Heart right ventricle (tissue), 16 donors: ENCODE measurements at places on chromosomes 12 and 14. TPM values are rescaled to one million over a fixed set of nuclear protein-coding genes. Genes with fewer than 3 reads are reported as not detected.

Gene ATL1
- total RNA-seq, result 0.42 TPM

Gene SIX6
- not detected for total RNA-seq

Gene CELA1
- not detected for total RNA-seq

Gene TAS2R43
- not detected for total RNA-seq

Gene ARHGAP5
- total RNA-seq, result 283 TPM

Gene TAS2R14
- total RNA-seq, result 0.90 TPM

Gene C12orf60
- 3.6 TPM for total RNA-seq

Gene PRPH
- total RNA-seq, result not detected

Gene NTN4
- total RNA-seq, result 68.8 TPM

DNA sequence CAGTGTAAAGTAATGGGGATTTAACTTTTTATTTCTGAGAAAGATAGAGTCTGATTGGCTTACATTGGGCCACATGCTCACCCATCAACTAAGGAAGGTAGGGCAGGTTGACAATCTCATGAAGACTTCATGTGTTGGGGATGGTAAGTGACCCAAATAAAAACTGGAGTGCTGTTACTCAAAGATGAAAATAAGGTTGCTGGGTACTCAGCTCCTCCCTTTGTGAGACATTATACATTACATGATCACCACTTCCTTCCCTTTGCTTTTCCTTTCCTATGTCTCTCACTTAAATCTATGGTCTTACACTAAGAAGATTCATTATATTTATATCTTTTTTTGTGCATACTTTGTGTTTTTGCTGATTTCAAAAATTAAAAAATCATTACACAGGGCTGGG is 224.0 kb upstream of the PLXNC1 start:
- DNase-seq, result no peak

DNA sequence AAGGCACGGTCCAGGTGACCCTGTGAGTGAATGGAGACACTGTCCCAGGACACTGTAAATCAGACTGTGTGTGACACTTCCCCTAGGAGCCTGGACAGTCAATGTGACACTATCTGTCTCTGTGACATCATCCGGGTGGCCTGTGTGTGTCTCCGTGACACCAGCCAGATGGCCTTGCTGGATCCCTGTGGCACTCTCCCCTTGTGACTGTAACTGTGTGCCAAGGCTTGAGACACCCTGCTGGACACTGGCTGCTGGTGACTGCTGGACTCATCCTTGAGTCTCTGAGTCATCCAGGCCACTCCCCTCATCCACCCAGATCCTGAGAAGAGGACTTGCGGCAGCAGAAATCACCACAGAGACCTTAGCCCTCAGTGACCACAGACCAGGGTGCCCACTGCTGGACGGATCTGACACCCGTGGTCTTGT is 51.6 kb downstream of the MVK start:
- no peak for DNase-seq

DNA sequence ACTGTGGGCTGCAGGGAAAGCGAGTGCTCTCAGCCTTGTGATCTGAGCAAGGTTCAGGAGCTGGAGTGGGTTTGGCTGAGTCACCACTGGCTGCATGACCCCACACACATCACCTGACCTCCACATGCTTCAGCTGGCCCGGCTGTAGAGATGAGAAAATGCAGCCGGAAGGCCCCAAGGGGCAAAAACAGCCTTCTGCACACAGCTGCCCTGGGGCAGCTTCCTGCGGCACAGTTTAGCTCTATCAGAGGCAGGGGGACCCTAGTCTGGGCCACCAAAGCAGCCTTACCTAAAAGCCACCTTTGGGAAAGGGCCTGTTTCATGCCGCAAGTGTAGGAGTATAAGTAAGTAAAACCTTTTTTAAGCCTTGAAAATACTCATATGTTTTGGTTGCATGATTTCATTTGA is 123.3 kb downstream of the SSPN start:
- peak; percentile 53 for DNase-seq

GRCh38 chr14:41350476-41350875 is 256.2 kb upstream of the LRFN5 start:
- no peak for DNase-seq

DNA sequence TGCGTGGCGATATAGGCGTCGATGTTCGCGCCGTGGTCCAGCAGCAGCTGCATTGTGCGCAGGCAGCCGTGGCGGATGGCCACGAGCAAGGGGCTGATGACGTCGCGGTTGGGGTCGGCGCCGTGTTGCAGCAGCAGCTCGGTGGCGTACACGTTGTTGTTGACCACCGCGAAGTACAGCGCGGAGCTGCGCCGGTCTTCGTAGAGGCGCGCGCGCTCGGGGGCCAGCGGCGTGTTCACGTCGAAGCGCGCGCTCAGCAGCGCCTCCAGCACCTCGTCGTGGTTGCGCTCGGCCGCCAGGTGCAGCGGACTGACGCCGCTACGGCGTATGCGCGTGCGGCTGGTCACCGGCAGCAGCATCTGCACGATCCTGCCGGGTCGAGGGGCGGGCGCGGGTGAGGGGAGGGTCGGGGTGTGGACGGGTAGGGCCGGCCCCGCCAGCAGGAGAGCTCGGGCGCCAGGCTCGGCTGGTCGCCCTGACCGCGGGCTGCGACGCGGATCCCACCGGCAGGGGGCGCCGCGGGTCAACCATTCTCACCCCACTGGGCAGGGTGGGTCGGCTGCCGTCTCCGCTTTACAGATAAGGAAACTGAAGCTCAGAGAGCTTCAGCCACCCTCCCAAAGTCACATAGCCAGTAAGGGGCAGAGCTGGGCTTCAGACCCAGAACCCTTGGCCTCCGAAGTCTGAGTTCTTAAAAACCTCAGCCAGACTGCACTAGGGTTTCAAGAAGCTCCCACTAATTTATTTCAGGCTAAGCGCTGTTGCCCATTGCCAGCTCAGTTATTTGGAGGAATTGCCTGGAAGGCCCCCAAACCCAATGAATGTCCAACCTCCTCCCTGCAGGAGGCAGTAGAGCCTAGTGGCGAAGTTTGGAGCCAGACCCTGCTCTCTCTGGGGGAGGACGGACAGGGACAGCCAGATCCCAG is 12.4 kb downstream of the FAM181A start:
- peak; percentile 82 for DNase-seq

- no peak for DNase-seq
These were observed 3.3 kb downstream of the BHLHE41 start for GRCh38 chr12:26121323-26122060.

DNA sequence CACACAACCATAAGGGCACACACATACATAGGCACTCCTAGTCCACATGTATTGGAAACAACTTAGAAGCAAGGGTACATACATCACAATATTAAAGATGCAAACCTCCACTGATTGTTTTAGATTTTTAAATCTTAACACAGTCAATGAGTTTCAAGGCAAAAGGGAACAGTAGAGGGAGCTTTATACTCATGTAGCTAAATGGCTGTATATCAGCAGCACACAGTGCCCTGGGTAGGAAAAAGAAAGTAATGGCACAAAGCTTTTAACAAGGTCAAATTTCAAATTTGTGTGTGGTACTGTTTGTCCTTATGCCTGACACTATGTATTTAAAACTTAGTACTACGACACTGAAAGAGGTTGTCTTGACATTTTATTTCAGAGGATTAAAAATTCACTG is 262.0 kb downstream of the MED13L start:
- no peak for DNase-seq

DNA sequence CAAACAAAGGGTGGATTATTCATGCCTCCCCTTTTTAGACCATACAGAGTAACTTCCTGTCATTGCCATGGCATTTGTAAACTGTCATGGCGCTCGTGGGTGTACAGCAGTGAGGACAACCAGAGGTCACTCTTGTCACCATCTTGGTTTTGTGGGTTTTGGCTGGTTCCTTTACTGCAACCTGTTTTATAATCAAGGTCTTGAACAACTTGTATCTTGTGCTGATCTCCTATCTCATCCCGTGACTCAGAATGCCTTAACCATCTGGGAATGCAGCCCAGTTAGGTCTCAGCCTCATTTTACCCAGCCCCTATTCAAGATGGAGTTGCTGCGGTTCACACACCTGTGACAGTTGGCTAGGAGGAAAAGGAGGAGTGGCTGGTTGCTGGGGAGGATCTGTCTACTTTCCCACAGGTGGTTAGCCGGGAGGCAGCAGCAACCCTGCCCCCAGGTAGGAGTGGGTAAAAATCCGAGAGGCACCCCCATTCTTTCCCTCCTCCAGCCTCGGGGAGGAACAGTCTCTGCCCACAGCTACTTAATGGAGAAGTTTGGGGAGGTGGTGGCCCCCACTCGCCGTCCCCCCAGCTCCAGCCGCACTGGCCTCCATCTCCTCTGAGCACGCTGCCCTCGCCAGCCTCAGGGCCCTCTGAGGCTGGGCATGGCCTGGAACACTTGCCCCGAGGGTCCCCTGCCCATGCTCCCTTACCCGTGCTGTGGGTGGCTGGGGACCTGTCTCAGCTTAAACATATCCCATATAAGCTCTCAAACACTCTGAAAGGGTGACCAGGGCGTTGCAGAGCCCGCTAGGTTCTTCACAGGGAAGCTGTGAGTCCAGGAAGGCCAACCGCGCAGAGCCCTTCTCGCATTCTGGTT is 41.7 kb downstream of the SMIM41 start:
- no peak for DNase-seq

- no peak for DNase-seq
These were observed 240.6 kb downstream of the CPNE8 start for GRCh38 chr12:38664661-38665269.

DNA sequence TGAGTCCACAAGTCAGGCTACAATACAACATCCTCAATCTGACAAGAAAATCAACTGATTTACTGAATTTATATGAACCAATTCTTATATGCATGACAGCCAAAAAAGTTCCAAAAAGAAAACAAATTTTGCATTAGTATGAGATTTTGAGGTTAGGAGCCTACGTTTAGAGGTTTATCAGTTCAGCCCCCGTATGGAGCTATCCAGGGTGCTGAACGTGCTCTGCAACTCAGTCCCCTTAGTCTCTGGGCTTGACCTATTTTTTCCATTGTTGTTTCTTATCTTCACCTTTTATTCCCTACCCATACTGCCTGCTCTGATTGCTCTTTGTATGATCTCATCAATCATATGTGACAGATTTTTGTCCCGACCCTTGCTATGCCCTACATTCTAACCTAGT is 693.0 kb downstream of the NRXN3 start:
- no peak for DNase-seq

- DNase-seq, result no peak
These were observed 630.8 kb downstream of the AACS start for GRCh38 chr12:125696054-125696453.

DNA sequence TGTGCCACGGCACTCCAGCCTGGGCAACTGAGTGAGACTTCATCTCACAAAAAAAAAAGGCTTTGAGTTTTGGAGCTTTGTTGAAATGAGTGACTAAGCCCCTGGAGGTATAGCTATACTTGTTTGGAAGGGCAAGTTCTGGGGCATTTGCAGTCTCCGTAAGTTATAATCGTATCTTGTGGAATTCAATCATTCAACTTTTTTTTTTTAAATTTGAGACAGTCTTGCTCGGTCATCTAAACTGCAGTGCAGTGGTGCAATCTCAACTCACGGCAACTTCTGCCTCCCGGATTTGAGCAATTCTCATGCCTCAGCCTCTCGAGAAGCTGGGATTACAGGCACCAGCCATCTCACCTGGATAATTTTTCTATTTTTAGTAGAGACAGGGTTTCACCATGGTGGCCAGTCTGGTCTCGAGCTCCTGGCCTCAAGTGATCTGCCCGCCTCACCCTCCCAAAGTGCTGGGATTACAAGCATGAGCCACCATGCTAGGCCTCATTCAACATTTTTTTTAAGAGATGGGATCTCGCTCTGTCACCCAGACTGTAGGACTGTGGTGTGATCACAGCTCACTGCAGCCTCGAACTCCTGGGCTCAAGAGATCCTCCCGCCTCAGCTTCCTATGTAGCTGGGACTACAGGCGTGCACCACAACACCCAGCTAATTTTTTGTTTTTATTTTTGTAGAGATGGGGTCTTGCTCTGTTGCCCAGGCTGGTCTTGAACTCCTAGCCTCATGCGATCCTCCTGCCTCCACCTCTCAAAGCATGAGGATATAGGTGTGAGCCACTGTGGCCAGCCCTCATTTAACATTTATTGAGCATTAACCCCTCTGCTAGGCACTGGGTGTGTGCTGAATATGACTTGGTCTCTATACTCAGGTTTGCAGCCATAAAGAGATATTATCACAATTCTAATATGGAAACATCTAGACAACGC is 133.7 kb upstream of the MAP1LC3B2 start:
- DNase-seq, result no peak

DNA sequence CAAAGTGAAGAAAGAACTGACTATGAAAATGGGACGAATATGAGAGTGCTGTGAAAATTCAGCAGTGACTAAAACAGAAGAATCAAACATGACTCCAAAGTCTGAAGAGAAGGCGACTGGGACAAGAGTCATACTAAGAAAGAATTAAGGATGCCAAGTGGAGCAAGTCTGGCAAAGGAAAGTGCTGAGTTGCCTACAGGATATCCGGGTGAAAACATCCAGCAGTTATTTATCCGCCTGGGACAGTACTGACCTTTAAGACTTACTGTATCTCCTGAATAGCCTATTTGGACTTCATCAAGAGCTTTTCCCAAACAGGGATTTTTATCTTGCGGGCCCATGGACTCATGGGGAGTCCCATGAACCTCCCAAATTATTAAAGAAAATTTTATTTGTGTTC is 41.1 kb downstream of the KICS2 start:
- peak; percentile 18 for DNase-seq

GRCh38 chr12:119068129-119068856 is 87.0 kb downstream of the SRRM4 start:
- no peak for DNase-seq

DNA sequence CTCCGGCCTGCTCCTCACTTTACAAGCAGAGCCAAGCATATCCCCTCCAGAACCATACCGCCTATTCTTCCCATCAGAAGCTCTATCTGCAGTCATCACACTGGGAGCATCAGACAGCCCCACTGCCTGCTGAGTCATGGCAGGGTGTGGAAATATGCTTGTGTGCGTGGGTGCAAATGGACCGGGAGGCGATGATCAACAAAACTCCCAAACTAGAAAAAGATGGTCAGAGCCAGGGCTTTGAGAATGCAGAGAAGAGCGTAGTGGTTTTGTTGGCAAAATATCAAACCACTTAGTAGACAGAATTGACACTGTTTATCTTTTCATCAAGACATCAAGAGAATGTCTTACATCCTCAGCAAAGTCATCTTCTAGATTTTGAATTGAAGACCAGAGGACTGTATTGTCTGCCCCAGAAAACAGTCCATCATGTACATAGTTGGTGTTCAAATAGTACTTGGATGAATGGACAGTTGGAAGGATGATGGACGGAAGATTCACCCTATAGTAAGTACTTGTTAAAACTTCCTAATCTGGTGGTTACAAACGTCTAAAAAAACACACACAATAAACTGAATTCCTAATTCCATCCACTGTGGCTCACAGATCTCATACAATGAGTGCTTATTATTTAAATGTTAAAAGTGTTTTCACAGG is 54.9 kb downstream of the VWF start:
- DNase-seq, result no peak
